Foreskin keratinocyte (primary cell): ENCODE measurements at places on chromosomes 4 and X.

DNA sequence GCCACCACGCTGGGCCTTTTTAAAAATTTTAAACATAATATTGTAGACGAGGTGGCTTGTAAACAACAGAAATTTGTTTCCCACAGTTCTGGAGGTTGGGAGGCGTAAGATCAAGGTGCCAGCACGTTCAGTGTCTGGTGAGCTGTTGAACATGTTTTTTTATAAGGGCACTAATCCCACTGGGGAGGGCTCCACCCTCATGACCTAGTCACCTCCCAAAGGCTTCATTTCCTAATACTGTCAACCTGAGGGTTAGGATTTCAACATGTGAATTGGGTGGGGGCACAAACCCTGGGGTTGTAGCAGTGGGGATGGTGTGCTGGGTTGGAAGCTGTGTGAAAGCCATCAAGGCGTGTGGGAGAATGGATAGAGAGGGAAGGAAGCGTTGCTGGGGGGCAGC lies 27.6 kb downstream of the TBC1D14 start:
- DNase-seq, result no peak

DNA sequence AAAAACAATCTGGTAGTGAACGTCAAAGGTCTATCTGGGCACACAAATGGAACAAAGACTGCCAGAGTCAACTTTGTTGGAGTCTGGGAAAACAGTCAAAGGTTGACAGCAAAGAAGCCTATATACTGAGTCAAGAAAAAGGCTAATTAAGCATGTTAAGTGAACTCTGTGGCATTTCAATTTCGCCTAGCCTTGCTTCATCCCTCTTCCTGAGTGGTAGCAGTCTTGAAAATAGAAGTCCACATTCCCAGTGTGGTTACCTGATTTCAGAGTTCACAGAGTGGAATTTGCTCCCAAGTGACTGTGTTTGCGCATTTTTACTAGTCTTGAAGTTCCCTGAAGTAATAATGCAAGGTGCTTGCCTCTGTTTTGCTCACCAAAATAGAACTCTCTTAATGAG lies 760.0 kb downstream of the FSTL5 start:
- no peak for DNase-seq

DNA sequence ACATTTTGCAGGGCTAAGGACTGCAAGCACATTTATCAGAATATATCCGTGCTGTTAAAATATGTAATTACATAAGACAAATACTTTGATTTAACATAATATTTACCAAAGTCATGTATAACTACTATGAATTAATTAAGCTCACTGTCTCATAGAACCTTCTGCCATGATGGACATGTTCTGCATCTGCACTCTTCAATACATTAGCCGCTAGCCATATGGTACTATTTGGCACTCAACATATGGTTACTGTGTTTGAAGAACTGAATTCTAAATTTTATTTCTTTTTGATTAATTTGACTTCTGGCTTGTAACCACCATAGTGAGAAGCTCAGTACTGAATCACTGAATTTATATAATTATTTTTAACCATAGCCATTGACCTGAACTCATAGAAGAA lies 427.0 kb upstream of the TRAM1L1 start:
- no peak for DNase-seq

DNA sequence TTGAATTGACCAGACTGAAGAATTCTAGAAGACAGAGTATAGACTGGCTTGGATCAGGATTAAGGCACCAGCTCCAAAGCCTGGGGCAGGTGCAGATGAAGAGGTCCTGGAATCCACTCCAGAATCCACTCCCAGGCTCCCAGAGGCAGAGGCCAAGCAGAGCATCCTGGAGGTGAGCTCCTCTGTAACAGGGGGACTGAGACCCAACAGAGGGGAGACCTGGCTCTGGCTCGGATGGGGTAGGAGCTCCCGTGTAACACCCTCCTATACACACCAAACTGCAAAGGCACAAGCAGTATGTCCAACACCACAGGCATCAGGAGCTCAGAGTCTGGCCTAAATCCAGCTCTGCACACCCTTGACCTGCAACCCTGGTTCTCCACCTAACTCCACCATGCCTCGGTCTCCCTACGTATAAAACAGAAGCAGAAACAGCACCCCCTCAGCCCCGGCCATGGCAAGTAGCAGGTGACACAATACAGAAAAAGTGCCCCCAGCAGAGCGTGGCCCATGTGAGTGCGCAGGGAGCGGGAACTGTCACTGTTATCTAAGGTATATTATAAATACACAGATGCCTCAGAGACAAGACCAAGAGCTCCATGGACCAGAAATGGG lies 14.9 kb downstream of the RNF212 start:
- no peak for DNase-seq

DNA sequence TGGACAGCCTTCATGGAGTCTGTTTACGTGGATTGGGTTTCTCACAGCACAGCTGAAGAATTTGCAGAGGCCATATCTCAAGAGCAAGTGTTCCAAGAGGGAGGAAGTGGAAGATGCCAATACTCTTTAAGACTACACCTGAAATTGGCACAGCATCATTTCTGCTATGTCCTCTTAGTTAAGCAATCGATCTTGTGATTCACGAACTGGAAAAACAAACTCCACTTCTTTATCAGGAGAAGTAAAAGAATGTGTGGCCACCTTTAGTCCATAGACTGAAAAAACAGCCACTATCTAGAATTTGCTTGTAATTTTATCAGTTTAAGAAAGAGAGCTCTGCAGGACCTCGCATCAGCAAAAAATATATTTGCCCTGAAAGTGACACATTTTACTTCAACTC lies 473.1 kb upstream of the ATOH1 start:
- no peak for DNase-seq

GRCh38 chr4:80685214-80685613 lies 345.3 kb upstream of the BMP3 start:
- no peak for DNase-seq

- DNase-seq, result peak; percentile 83
Measured at GRCh38 chr4:17030543-17030942, 132.1 kb upstream of the LDB2 start.

- DNase-seq, result peak; percentile 60
Measured at GRCh38 chr4:1192091-1192492, 19.7 kb upstream of the SPON2 start.

DNA sequence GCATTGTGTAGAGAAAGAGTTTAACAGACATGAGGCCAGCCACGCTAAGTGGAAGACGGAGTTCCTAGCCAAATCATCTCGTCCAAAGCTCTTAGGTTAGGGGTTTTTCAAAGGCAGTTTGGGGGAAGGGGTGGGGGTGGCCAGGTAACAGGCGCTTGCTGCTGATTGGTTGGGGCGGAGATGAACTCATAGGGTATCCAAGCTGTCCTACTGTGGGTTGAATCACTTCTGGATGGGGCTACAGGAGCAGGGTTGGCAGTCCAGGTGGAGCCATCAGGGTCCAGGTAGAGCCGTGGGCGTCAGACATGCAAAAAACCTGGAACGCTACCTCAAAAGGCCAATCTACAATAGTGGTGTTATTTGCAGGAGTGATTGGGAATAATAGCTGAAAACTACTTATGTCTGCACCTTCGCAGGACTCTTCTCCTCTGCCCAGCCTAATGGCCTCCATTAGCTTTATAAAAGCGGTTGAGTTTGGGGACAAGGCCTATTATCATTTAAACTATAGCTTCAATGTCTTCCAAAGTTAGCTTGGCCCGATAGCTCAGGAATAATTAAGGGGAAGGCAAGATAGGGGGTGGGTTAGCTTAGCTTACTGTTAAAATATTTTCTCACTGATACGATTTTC lies 579.6 kb downstream of the NLGN4X start:
- DNase-seq, result no peak

- DNase-seq, result no peak
Measured at GRCh38 chr4:68209003-68209402, 36.5 kb downstream of the TMPRSS11B start.

- DNase-seq, result peak; percentile 79
Measured at GRCh38 chr4:147453561-147454141, 27.2 kb upstream of the EDNRA start.

DNA sequence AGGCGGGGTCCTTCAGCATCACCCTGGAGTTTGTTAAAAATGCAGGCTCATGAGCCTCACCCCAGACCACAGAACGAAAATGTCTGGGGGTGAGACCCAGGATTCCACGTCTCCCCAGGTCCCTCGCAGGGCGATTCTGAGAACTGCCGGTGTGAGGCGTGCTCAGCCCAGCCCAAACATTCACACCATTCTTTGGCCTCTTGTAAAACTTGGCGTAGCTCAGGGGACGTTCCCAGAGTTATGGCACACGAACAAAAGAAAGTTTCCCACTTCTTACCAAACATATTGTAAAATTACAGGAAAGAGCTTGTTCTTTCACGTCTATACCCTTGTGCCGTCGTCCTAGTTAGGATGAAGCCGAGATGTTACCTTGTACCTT lies 12.9 kb downstream of the CD99 start:
- peak; percentile 70 for DNase-seq

DNA sequence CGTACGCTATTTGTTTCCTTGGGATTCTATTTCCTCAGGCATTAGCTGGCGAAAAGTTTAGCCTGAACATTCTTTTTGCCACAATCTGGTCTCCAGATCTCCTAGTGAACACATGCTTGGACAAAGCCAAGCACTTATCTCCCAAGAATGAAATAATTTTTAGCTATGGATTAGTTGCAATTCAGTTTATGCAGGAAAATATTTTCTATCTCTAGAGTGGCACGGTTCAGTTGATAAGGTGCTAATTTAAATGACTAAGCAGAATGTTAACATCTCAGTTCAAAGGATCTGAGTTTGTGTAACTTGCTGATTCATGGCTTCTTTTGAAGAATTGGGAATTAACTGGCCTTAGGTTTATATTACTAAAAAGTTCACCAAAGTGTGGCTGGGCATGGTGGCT lies 58.1 kb upstream of the JADE1 start:
- DNase-seq, result no peak

- no peak for DNase-seq
Measured at GRCh38 chr4:71366766-71367165, 27.9 kb downstream of the SLC4A4 start.

GRCh38 chr4:109171070-109171469 lies 131.4 kb downstream of the COL25A1 start:
- DNase-seq, result peak; percentile 81

DNA sequence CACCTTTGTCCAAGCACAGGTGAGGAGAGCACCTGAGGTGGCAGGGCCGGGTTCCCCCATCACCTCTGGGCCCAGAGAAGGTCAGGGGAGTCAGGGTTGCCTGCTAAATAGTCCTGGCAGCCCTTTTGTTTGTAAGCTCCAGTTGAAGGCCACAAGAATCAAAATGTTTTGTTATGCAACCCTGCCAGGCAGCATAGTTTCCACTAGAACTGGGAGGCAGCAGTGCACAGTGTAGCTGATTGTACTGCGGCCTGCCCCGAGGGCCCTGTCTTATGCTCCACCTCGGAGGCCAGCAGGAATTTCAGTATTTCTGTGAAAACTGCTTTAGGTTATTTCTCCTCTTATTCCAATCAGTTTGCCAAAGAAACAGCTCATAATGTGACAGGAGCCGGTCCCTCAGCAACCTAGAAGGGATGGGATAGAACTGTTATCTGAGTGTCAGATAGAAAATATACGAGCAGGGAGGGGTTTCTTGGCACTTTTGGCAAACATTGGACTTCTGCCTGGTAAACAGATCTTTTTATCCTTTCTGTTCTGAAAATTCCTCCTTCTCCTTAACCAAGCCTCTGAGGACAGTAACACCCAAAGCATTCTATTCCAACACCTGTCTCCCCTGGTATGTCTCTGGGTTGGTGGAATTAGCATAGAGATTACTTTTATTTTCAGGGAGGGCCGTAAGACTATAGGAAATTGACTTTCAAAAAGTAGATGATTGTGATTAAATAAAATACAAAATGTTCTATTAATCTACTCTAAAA lies 93.6 kb downstream of the LNX1 start:
- DNase-seq, result no peak

- no peak for DNase-seq
Measured at GRCh38 chr4:106116025-106116424, 200.0 kb downstream of the TBCK start.

GRCh38 chrX:112636951-112637581 lies 42.7 kb downstream of the LHFPL1 start:
- no peak for DNase-seq

DNA sequence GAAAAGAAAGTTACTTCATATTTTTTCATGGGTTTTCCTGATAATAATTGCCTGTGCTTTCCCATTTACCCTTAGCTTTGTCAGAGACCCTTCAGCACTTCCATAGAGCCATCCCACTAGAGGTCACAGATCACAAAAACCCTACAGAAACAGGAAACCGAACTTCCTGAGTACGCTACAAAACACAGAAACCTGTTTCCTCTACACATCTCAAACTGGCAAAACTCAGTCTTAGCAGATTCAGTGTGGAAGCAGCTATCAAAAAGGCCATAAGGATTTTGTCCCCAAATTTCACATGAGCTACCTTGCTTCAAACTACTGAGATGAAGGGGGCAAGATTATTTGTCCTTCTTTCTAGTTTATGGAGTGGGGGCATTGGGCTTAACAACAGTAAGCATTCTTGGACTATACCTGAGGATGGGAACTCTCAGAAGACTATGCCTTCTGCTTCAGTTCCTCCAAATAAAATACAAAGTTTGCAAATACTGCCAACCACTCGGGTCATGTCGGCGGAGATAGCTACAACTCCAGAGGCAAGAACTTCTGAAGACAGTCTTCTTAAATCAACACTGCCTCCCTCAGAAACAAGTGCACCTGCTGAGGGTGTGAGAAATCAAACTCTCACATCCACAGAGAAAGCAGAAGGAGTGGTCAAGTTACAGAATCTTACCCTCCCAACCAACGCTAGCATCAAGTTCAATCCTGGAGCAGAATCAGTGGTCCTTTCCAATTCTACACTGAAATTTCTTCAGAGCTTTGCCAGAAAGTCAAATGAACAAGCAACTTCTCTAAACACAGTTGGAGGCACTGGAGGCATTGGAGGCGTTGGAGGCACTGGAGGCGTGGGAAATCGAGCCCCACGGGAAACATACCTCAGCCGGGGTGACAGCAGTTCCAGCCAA lies at the start of gene MMRN1:
MMRN1 (plus strand) TSS at position 206 of the 902 bp plus-strand sequence; CDS start at position 324, 118 bp downstream.
- DNase-seq, result no peak

- DNase-seq, result no peak
Measured at GRCh38 chrX:148662014-148662413, 161.6 kb downstream of the AFF2 start.

GRCh38 chr4:52552778-52553177 lies 106.3 kb downstream of the USP46 start:
- DNase-seq, result peak; percentile 85

GRCh38 chr4:83112231-83112630 lies 2.3 kb downstream of the PLAC8 start:
- DNase-seq, result no peak

DNA sequence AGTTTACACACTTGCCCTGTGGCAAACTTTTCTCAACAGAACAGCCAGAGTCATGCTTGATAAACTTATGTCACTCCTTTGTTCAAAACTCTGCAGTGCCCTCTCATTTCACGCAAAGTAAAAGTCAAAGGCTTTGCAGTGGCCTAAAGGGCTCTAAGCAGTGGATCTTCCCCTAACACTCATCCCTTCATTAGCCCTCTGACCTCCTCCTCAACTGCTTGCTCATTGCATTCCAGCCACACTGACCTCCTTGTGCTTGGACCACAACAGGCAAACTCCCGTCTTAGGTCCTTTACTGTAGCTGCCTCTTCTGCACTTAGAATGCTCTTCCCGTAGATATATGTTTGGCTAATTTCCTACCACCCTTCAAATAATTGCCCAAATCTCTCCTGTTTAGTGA lies 5.6 kb downstream of the PRDM5 start:
- DNase-seq, result no peak
